ENCODE measurements at places on chromosomes 2 and 18.

- no peak for DNase-seq
These were observed 14.4 kb downstream of the FMNL2 start for GRCh38 chr2:152349416-152349815.

DNA sequence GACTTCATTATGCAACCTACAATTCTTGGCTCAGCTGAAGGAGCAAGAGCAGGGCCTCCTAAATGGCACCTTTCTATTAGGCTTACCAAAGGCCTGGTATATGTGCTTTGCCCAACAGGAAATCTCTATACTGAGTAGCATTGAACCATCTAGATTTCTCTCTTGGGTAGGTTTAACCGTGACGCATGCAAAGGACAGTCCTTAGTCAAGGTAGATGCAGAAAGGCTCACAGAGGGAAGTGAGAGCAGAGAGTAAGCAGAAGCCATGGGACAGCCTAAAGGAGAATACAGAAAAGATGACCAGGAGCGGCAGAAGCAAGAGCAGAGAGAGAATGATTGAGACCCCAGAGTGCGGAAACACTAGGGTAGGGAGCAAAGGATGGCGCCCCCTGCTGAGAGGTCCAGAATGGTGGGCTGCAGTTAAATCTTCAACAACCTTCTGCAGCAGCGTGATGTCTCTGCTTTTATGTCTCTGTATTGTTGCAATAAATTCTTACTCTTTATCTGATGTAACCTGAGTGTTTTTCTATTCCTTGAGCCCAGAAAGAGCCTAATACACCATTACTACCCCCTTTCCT lies 4.7 kb upstream of the OSBPL1A start:
- DNase-seq = no peak

DNA sequence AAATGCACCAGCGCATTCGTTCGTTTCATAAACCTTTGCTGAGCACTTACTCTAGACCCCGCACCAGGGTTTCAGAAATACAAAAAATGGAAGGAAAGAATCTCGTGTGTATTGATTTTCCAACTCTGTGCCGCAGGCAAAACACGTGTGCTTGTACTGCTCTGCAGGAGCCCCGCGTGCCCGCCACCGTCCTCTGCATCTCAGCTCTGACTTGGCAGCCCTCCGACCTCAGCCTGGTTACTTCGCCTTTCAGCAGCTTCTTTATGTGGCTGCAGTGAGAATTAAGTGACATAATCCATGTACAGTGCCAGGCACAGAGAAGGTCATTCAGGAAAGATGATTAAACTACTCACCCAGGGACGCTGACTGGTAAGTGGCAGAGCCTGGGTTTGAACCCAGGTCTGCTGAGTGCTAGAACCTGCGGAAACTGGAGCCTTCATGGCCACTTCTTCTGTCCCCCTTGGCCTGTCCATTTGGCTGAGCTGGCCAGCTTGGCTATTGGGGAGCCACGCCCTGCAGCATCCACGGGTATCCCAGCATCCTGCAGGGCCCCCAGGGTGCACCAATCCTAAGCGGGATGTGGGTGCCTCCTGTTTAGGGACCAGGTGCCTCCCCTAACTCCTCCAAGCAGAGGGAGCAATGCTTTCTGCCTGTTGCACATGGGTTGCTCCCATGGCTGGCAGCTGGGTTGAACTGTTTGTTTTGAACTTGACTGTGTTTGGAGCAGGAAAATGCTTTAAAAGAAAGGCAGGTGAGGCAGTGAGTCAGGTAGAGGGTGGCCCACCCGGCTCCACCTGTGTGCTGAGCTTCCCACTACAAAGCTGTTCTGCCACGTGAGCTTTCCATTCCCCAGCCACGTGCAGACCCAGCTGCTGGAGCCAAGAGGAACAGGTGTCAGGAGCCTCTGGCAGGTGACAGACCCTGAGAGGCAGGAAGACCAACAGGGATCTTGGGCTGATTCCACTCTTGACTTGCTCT lies 34.3 kb downstream of the INHBB start:
- DNase-seq = no peak

DNA sequence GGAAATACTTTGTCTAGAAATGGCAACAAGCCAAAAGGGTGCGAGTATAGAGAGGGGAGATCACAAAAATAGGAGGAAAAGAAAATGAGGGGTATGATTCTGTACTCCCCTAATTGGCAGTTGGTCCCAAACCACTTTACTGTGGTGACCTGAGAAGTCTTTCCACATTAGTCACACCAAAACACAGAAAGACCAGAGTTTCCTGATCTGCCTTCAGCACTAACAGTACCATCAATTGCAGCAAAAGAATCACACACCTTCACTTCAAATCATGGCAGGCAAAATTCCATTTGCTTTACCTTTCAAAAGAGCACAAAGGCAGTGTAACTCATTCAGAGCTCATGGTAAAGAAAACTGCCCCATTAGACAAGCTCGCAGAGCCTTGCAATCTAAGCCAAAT lies 86.8 kb downstream of the ALK start:
- DNase-seq = no peak

- DNase-seq = no peak
These were observed 28.5 kb downstream of the MAP4K3 start for GRCh38 chr2:39408351-39409136.

GRCh38 chr2:85854897-85855296 lies 33.9 kb downstream of the ST3GAL5 start:
- DNase-seq = no peak

GRCh38 chr2:929925-930324 lies 20.7 kb upstream of the SNTG2 start:
- DNase-seq = no peak

DNA sequence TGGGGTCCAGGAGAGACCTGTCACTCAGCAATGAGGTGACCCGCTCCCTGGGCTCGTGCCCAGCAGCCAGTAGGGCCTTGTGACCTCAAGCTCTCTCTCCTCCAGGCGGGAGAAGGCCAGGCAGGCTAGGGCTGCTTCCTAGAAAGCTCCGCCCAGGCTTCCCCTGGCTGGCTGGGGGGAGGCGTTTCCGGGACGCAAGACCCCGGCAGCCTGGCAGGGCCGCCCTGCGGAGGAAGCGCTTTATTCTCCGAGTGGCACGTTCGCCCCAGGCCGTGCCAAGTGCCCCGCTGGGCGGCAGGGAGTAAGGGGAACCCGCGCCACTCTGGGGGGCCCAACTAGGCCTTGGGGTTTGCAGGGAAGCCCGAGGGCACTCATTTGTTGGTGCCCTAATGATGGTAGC lies 21.2 kb upstream of the EPAS1 start:
- no peak for DNase-seq

GRCh38 chr2:205858881-205859441 lies 176.7 kb downstream of the NRP2 start:
- peak; percentile 32 for DNase-seq

All from GM04504 (cell line).